Tongue (tissue), 3 donors: ENCODE measurements at places on chromosomes 11 and 22.
A peak's percentile ranks its signal among the peaks of the same experiment; 100 is the strongest.

DNA sequence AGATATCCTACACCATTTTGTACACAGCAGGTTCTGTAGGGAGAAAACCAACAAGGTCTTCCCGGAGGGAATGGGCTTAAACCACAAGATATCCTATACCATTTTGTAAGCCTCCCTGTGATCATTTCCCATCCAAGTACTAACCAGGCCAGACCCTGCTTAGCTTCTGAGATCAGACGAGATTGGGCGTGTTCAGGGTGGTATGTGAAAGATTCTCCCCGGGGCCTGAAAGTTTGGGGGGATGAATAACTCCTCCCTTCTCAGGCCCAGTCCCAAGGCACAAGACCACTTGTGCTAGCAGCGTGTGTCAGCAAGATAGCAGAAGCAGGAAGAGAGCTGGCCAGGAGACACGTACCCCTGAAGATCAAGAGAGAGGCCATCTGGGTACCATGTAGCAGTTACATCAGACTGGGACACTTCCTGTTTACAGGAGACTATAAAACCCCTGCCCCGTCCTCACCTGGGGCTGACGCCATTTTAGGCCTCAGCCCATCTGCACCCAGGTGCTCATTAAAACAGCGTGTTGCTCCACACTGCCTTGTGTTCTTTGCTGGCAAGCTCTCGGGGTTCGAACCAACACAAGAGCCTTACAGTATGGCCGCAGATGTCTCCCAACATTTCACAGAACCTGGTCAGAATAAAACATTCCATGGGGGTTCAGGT lies 17.3 kb downstream of the MIF start:
- no peak for DNase-seq

- DNase-seq: peak; percentile 92
Measured at GRCh38 chr11:121194731-121195596, 93.9 kb downstream of the TECTA start.

DNA sequence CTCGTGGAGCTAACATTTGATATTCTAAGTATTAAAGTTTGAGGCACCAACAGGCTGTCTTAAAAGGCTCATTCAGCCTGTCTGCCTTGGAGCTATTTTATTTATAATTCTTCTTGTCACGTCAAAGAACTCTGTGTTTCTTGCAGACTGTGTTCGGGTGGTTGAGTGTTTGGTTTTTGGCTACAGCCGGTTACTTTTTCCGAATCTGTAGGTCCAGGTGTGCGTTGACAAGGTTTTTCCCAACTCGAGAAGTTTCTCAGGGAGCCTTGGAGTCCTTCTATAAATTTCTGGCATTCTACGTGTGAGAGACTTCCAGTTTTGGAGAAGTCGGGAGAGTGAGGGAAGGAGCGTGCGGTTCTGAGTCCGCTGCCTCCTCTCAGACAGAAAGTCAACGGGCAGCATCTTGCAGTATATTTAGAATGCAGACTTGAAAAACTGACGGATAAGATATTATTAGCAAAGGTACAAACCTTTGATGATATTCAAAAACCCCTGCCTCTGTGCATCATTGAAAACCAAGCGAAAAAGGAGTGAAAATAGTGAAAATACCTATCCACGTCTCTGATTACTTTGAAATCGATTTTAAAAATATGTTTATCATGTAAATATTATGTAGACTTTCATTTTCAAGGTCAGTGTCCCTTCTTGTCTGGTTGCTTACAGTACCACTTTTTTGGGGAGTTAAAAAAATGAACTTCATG lies 85.2 kb upstream of the PPARA start:
- no peak for DNase-seq

GRCh38 chr11:10414181-10414580 lies 40.9 kb upstream of the AMPD3 start:
- DNase-seq: no peak

DNA sequence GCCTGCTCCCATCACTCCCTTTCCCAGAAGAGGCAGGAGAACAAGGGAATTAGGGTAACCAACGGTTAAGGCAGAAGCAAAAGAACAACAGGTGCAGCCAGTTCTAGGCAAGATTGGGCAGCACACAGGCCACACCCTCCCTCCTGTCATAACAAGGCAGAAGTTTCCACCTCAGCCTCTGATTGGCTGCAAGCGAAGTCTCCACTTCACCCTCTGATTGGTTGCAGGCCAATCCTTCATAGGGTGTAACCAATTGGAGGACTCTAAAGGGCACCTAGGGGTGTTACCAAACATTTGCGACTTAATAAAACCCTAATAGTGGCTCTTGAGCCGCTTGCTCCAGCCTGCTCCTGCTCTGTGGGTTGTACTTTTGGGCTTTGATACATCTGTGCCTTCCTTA lies 153.8 kb downstream of the CACNA1I start:
- peak; percentile 38 for DNase-seq

DNA sequence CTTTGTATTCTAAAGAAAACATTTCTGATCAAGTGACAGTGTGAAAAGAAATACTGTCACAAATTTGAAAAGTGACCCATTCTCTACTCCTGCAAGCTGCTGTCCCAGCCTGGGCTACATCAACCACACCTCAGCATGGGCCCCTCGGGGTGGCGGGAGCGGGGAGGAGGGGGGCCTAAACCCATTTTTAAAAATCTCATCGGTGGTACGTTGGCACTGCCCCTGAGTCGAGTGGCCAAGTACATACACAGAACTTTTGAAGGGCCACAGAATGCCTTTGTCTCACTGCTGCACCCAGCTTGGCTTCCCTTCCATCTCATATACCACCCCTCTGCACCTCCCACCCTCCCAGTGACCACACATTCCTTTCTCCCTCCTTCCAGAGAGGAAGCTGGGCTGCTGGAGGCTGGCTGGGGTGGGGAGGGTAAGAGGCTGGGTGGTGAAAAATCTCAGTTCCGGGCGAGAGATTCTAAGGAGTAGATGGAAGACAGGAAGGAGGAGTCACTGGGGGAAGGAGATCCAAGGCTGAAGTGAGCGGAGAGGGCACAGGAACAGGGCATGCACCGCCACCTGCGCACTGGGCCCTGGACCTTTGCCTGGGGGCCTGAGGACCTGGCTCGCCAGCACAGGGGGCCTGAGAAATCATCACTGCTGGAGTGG lies 21.1 kb downstream of the FXYD6 start:
- DNase-seq: no peak

DNA sequence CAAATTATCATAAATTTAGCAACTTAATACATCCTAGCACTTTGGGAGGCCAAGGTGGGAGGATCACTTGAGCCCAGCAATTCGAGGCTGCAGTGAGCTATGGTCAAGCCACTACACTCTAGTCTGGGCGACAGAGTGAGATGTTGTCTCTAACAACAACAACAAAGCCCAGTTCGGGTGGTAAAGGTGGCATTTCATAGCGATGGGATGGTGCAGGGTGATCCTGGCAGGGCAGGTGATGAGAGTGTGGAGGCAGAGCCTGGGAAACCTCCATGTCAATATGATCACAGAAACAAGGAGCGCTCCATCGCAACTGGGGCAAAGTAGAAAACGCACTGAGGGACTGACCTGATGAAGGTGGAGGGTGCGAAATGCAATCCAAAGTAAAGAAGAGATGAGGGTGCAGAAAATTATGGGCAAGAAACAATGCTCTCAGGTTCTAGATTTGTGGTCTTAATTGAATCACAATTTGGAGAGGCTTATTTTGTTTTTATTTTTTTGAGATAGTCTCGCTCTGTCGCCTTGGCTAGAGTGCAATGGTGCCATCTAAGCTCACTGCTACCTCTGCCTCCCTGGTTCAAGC lies 32.8 kb upstream of the CLDN5 start:
- DNase-seq: no peak

DNA sequence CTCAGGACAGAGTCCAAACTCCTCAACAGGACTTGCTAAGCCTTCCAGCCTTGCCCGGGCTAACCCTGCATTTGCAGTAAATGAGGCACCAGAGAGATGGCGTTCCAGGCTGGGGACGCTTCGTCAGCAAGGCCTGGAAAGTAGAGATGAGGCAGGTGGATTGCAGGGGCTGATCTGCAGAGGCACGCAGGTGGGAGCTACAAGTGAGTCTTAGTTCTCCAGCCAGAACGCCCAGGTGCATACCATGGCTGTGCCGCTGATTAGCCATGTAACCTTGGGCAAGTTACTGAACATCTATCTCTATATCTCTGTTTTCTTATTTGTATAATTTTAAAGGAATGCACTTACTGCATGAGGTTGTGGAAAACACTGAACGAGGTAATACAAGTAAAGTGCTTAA lies 52.7 kb upstream of the BARX2 start:
- no peak for DNase-seq

- DNase-seq: no peak
Measured at GRCh38 chr11:211295-211694, 3.8 kb downstream of the RIC8A start.

DNA sequence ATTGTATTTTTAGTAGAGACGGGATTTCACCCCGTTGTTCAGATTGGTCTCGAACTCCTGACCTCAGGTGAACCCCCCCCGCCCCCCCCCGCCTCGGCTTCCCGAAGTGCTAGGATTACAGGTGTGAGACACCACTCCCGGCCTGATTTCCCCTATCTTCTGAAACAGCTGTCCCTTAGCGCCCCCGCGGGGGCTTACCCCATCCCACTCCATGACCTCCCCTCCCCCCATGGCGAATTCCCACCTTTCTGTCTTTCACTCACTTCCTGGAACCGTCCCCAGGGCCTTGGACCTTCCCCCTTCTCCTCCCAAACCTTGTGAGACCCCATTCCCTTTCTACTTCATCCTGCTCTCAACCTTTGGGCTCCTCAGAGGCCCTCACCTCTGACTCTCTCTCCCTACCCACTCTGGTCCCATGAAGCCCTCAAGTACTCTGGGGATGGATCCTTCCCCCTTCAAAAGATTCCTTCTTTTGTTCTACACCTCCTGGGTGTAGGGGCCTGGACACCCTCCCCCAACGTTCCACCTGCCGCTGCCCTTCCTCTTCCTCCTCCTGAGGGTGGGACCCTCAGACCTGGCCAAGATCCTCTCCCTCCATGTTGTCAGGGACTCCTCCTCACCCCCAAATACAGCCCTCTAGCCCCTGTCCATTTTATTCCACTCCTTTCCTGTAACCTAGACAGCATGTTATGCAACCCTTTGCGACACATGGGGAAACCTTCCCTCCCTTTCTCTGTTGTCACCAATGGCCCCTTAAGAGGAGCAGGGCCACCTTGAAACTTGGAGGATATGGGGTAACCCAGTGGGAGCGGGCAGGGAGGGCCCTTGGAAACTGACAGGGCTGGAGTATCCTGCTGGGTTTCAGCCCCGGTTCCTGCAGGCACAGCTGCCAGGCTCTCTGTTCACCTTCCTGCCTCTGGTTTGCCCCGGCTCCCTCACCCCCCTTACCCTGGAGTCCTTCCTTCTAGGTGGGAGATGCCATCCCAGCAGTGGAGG lies 1.1 kb downstream of the PRDX5 start:
- DNase-seq: no peak
